ENCODE measurements at places on chromosomes 2 and 18. TPM values are rescaled to one million over a fixed set of nuclear protein-coding genes. Genes with fewer than 3 reads are reported as not detected.

PLGLB2 gene
- total RNA-seq, result 3.2 TPM

NYAP2 gene
- total RNA-seq, result under 0.01 TPM

TFPI gene
- total RNA-seq, result 123 TPM

RAB6D gene
- total RNA-seq, result under 0.01 TPM

CABLES1 gene
- total RNA-seq, result 16.8 TPM

ANTXR1 gene
- 123 TPM for total RNA-seq

LBX2 gene
- total RNA-seq, result 5.4 TPM

KCTD18 gene
- total RNA-seq, result 33.7 TPM

DNA sequence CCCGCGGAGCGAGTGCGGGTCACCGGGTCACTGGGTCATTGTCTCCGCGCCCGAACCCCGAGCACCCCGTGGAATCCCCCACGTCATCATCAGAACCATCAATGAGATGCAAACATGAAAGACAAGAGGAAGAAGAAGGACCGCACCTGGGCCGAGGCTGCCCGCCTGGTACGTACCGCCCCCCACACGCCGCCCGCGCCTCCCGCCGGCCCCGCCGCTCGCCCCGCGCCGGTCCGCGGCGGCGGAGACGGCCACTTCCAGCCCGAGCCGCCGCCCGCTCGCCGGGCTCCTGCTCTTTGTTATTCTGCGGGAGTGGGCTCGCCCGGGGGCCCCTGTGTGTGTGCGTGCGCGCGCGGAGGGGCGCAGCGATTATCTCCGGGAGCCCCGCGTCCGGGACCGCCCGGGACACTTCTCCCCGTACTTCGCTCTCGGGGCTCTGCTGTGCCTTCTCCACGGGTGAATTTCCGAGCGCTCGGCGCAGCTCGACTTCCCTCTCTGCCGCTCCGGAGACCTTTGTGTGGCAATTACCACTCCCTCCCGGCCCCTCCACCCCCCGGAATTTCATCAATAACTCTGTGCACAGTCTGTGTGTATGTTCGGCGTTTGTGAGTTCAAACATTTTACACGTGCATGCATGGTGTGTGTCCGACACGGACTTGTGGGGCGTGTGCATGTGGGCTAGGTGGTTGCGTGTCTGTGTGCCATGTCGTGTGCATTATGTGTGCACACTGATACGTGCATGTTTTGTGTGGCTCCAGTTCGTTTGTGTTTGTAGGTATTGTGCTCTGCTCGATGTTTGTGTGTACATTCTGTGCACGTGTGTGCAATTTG, 714 bp downstream of the ASXL3 start:
- H3K36me3 ChIP-seq, result no peaks in the 10 kb centered on the region
- peaks cover 50% of the 10 kb centered on the region for H3K27me3 ChIP-seq
- peak overlapping the region; percentile 45 for H3K4me3 ChIP-seq
- H3K27ac ChIP-seq, result no peak overlapping the region

- no peak for DNase-seq
- H3K36me3 ChIP-seq, result no peaks in the 10 kb centered on the region
- H3K27me3 ChIP-seq, result no peaks in the 10 kb centered on the region
- no peaks in the 10 kb centered on the region for H3K4me1 ChIP-seq
- H3K27ac ChIP-seq, result no peak overlapping the region
Observed at GRCh38 chr2:142056784-142057183, 74.0 kb downstream of the LRP1B start.

- no peak for DNase-seq
- H3K36me3 ChIP-seq, result peaks cover 23% of the 10 kb centered on the region
- H3K27me3 ChIP-seq, result no peaks in the 10 kb centered on the region
- peaks cover 29% of the 10 kb centered on the region for H3K4me1 ChIP-seq
- no peak overlapping the region for H3K4me3 ChIP-seq
Observed at GRCh38 chr18:58915006-58915799, 50.5 kb downstream of the ZNF532 start.

GRCh38 chr2:152396051-152396511, 61.1 kb downstream of the FMNL2 start:
- H3K4me1 ChIP-seq, result peaks cover 26% of the 10 kb centered on the region
- H3K27ac ChIP-seq, result peak overlapping the region; percentile 80
- H3K27me3 ChIP-seq, result no peaks in the 10 kb centered on the region
- peak overlapping the region; percentile 67 for H3K4me3 ChIP-seq

- H3K36me3 ChIP-seq, result no peaks in the 10 kb centered on the region
Observed at GRCh38 chr18:54780285-54780861, 47.9 kb upstream of the RAB27B start.

DNA sequence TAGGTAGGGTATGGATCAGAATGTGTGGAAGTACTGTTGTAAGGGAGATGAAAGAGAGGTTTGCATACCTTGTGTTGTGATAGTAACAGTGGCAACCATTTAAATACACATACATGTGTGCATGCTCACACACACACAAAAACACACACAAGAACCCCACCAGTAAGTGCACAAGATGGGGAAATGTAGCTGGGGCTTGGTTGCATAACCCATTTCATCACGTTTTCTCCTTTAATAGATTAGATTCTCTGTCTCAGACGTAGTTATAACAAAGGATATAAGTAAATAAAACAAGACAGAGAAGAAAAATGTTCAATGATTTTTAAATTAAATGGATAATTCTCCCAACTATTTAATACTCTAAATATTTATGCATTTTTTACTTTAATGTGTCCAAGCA, 13.4 kb downstream of the ARHGAP15 start:
- no peaks in the 10 kb centered on the region for H3K36me3 ChIP-seq
- H3K27ac ChIP-seq, result no peak overlapping the region
- no peaks in the 10 kb centered on the region for H3K4me1 ChIP-seq
- no peak for DNase-seq
- no peaks in the 10 kb centered on the region for H3K27me3 ChIP-seq
- H3K4me3 ChIP-seq, result no peak overlapping the region

DNA sequence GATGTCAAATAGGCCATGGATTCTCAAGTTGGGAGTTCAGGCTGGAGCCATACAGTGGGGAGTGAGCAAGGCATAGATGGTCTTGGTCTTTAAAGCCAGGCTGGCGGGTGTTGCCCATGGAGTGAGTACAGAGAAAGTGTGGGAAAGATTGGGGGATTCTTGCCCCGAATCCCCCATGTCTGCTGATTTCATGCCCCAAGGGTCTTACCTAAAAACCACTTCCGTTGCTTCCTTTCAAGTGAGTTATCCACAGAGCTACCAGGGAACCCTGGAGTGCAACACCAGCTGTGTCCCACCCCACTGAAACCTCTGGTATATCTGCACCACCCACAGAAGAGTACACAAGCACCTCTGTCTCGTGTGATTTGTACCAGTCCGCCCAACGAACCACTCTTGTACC, 31.4 kb downstream of the FHOD3 start:
- H3K4me3 ChIP-seq, result no peak overlapping the region
- H3K36me3 ChIP-seq, result no peaks in the 10 kb centered on the region
- DNase-seq, result no peak
- no peaks in the 10 kb centered on the region for H3K27me3 ChIP-seq

DNA sequence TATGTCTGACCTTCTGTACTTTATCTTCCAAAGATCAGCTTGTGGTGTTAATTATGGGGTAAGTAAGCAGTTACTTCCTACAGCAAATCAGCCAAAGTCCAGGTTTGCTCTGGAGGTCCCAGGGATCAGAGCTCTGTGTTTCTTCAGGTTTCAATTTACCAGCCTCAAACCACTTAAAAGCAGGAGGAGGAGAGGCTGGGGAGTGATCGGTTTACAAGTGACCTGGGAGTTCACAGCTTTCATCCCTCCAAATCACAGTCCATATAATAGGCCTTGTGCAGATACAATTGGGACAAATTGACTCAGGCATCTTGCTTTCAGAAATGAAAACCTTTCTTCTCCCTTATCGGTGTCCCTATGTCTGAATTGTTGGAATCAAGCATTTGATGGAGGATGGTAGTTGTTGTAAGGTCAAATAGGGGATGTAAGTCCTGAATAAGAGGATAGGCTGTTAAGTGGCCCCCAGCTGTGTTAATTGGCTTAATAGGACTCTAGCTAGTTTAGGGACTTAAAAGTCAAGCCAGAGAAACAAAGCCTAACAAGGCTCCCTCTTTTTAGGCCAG, 188.0 kb upstream of the NT5C1B start:
- H3K4me3 ChIP-seq, result no peak overlapping the region
- peak; percentile 58 for DNase-seq
- no peak overlapping the region for H3K27ac ChIP-seq
- no peaks in the 10 kb centered on the region for H3K36me3 ChIP-seq
- peaks cover 8% of the 10 kb centered on the region for H3K4me1 ChIP-seq

DNA sequence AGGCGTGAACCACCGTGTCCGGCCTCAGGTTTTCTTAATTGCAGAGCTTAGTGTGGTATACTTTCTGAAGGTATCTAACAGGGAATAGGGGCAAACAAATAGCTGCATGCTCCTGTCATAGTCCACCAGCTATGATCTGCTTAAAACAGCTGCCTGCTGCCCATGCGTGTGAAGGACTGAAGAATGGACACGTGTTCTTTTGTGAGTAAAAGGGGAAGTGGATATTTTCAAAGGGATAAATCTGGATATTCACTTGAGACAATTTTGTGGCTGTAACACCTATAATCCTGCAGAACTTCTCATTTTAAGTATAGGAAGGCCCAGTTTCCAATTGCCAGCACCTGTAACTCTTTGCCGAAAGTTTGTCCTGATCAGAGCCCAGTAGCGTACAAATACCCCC, 44.7 kb downstream of the TRPM8 start:
- H3K4me3 ChIP-seq, result no peak overlapping the region
- H3K4me1 ChIP-seq, result peaks cover 8% of the 10 kb centered on the region
- no peaks in the 10 kb centered on the region for H3K36me3 ChIP-seq
- DNase-seq, result no peak
- peaks cover 10% of the 10 kb centered on the region for H3K27me3 ChIP-seq

DNA sequence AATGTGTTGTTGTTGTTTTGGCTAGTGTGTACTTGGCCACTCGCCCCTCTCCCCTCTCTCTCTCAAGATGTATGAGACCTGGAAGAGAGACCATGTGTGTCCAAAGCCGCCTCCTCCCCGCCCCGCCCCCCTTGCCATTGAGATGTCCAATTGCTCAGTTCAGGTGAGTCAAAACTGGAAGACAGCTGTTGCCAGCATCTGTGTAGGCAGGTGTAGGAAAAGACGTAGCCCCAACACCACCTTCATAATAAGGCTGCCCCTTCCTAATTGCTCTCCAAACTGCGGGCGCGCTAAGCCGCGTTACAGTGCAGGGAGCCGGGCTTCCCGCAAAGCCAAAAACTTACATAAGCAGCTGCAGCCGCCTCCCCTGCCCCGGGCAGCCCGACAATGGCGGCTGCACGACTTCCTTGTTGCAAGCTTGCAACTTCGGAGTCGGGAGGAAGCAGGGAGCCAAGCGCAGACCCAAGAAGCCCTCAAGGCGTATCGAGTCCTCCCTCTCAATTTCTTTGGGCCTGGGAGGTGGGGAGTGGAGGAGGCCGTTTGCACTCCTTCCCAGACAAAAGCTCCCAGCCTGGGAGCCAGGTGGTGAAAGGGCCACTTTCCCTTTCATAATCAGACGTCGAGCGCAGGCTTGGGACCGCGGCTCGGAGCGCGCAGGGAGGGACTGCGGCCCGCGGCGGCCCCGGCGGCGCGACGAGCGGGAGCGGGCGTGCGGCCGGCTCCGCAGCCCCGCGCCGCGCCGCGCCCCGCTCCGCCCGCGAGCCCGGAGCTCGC, 882 bp downstream of the ZBTB14 start:
- DNase-seq, result peak; percentile 85
- peak overlapping the region; percentile 81 for H3K27ac ChIP-seq
- peaks cover 26% of the 10 kb centered on the region for H3K36me3 ChIP-seq
- no peaks in the 10 kb centered on the region for H3K27me3 ChIP-seq

DNA sequence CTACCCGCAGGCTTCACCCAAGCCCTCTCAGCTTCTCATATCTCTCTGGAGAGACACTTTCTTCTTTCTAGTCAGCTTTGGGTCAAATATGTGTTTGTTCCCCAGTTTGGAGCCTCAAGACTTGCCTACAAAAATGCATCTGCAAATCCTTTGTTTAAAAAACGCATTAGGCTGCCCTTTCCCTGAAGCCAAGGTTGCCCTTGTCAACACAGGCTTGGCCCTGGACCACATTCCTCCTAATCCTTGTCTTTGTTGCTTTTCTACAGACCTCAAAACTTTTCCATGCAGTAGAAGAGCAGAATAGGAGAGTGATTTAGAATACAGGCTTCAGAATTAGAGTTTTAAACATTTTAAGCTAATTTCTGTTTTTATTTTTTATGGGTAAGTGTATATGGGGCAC, 307.8 kb downstream of the NAPG start:
- no peak overlapping the region for H3K27ac ChIP-seq
- no peak overlapping the region for H3K4me3 ChIP-seq
- DNase-seq, result no peak
- H3K27me3 ChIP-seq, result no peaks in the 10 kb centered on the region

GRCh38 chr2:30282081-30282480, 50.7 kb downstream of the LBH start:
- DNase-seq, result peak; percentile 6
- H3K27me3 ChIP-seq, result no peaks in the 10 kb centered on the region
- no peaks in the 10 kb centered on the region for H3K4me1 ChIP-seq
- no peak overlapping the region for H3K27ac ChIP-seq
- H3K36me3 ChIP-seq, result no peaks in the 10 kb centered on the region

DNA sequence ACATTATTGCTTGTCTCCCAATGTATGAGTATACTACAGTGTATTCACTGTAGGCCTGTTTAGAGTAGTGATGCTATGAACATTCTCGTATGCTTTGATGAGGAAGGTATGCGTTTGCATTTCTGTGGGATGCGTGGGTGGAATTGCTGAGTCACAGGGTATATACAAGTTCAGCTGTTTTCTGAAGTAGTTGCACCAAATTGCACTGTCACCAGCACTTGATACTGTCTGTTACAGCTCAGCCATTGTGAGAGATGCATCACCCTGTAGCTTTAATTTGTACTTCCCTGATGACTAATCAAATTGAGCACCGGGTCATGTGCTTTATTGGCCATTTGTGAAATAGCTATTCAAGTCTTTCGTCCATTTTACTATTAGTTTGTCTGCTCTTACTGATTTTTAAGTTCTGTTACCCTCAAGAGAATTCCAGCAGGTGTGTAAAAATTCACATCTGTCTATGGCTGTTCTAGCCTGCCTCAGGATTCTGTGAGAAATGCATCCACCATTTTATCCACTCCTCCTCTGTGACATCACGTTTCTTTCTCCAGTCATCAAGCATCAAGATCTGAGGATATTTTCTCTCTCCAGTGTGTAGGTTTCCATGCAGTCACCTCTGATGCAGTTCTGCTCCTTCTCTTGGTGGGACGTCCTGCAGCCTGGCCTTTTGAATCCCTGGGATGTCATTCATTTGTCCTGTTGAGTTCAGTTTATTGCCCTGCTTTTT, 72.5 kb downstream of the DGKD start:
- H3K4me3 ChIP-seq, result no peak overlapping the region
- H3K4me1 ChIP-seq, result peaks cover 23% of the 10 kb centered on the region
- DNase-seq, result no peak
- H3K27me3 ChIP-seq, result no peaks in the 10 kb centered on the region
- H3K36me3 ChIP-seq, result no peaks in the 10 kb centered on the region

- peaks cover 76% of the 10 kb centered on the region for H3K27me3 ChIP-seq
- DNase-seq, result no peak
- H3K27ac ChIP-seq, result no peak overlapping the region
- H3K4me1 ChIP-seq, result peaks cover 3% of the 10 kb centered on the region
Observed at GRCh38 chr2:152050341-152050740, 48.5 kb downstream of the CACNB4 start.

GRCh38 chr2:119513832-119514231, 10.5 kb downstream of the SCTR start:
- H3K4me1 ChIP-seq, result no peaks in the 10 kb centered on the region
- H3K27me3 ChIP-seq, result no peaks in the 10 kb centered on the region
- DNase-seq, result no peak
- H3K27ac ChIP-seq, result no peak overlapping the region
- no peak overlapping the region for H3K4me3 ChIP-seq
- no peaks in the 10 kb centered on the region for H3K36me3 ChIP-seq

- peaks cover under 1% of the 10 kb centered on the region for H3K4me1 ChIP-seq
- H3K27ac ChIP-seq, result no peak overlapping the region
- no peaks in the 10 kb centered on the region for H3K36me3 ChIP-seq
Observed at GRCh38 chr18:48475635-48476549, 62.9 kb upstream of the CTIF start.
